Right lobe of liver (tissue), 6 donors: ENCODE measurements at places on chromosomes 6 and 20. TPM values are rescaled to one million over a fixed set of nuclear protein-coding genes. Genes with fewer than 3 reads are reported as not detected.

- DNase-seq, result no peak
Measured at GRCh38 chr20:25372584-25373336, 17.9 kb downstream of the ABHD12 start.

TGM3 gene
- total RNA-seq, result not detected

GRCh38 chr6:85561750-85562357 lies 31.8 kb downstream of the SNX14 start:
- no peak for DNase-seq

DNA sequence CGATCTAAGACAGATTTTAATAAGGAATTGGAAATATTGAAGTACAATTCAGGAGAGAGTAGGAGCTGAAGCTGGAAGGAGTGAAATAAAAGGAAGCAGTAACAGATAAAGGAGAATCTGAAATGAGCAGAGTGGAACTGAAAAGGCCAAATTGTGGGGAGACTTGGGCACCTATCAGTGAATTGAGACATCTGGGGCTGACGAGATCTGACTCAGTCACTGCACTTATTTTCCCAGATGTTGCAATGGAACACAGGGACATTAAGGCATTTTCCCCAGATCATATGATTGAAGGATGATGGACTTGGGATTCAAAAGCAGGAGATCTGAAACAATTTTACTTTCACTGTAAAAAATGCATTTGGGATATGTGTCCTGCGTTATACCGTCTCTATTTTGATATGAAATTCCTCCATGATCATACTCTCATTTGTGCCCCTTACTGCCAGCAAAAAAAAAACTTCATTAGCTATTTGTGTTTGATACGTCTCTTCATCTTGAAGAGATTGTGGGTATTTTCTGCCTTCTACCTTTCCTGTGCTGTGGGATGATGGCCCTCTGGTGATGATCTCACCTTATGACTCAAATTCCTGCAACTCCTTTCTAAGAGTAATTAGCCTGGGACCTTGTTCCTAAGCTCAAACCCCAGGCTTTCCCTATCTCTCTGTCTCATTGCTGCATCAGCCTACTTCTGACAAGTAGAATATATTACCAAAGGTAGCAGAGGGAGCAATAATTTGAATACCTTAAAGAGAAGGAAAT lies 278.5 kb upstream of the MAN1A1 start:
- no peak for DNase-seq

- no peak for DNase-seq
Measured at GRCh38 chr6:25939593-25939992, 9.1 kb upstream of the SLC17A2 start.

DNA sequence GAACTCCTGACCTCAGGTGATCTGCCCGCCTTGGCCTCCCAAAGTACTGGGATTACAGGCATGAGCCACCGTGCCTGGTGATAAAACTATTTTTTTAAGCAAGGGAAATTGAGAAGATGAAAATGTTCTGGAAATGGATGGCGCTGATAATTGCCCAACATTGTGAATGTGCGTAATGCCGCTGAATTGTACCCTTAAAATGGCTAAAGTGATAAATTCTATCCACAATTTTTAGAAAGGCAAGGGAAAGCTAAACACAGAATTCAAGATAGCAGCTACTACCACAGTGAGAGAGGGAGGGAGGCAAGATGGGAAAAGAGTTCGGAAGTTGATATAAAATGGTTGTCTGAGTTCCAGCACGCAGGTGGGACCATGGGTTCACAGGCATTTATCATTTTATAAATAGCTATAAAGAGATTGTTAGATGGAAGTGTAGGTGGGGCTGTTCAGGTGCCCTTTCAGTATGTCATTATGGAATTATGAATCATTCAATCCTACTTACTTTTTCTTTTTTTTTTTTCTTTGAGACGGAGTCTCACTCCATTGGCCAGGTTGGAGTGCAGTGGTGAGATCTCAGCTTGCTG lies 8.3 kb downstream of the RIPOR3 start:
- DNase-seq, result no peak

DNA sequence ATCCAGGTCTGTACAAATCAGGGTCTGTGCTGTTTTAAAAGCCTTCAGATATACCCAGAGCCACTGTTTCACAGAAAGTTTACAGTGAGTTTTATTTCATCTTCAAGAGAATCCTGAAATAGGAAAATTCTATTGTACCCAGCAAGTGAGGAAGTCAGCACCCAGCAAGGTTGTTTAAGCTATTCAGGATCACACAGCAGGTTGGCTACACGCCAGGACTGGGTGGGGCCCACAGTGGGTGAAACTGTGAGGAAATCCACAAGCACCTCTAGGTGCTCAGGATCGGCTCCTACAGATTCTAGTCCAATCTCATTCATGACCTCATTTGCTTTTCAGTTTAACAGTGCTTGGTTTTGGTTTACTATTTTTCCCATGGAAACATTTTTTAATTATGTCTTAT lies 128.9 kb downstream of the SYNDIG1 start:
- no peak for DNase-seq
